ENCODE measurements at places on chromosomes 3 and 15.
A peak's percentile ranks its signal among the peaks of the same experiment; 100 is the strongest.

DNA sequence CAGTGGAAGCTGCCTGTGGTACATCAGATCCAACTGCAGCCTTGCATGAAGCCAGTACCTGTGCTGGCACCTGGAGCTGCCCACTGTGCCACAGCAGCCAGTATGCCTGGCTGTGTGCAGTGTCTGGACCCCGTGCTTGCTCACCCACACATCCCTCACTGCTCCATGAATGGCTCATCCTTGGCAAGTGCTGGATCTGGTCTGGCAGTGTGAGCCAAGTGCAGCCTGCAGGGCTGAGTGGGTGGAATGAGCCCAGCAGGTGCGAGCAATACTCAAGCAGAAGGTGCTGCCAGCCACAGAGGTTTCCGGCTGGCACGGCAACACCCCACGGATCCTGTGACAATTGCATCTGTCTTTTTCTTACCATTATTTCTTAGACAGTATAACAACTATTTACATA, 488.2 kb upstream of the ROBO2 start:
- no peak for DNase-seq

- DNase-seq, result no peak
Observed at GRCh38 chr15:56524915-56525314, 60.0 kb upstream of the MNS1 start.

DNA sequence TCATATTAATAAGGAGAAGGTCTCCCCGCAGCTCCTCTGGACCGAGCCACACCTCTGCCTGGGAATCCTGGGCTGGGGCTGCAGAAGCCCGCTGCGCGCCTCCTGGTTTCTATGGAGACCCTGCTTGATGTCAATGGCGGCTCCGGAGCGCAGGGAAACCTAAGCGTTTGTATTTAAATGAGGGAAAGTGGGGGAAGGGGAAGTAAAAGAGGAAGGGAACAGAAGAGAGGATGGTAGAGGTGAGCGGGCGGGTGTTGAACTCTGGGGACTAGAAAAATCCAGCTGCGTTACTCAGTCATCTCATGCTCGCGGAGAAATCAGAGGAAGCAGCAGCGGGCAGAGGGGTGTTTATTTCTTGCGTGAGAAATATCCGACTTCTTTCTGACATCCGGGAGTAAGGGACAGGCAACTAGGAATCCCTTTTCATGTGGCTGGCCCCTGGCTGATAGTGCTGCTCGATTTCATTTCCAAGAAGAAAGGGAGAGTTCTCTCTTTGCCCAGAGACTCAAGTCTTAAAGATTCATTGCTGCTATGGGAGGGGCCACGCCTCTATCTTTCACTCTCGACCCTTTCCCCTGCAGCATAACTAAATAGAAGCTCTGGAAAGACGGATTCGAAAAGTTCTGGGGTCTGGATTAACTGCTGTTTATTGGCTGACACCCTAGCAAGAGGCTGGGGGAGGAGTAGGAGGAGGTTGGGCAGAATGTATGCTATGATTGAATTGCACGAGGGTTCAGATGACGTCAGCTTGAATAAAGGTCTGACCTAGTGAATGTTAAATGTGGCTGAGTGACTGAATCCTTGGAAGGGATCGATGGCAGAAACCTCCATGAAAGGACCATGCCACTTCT, 110.5 kb upstream of the GAP43 start:
- DNase-seq, result no peak

- DNase-seq, result no peak
Observed at GRCh38 chr15:36784098-36784670, 204.8 kb downstream of the CDIN1 start.

- no peak for DNase-seq
Observed at GRCh38 chr15:89460048-89460447, 36.3 kb downstream of the RHCG start.

DNA sequence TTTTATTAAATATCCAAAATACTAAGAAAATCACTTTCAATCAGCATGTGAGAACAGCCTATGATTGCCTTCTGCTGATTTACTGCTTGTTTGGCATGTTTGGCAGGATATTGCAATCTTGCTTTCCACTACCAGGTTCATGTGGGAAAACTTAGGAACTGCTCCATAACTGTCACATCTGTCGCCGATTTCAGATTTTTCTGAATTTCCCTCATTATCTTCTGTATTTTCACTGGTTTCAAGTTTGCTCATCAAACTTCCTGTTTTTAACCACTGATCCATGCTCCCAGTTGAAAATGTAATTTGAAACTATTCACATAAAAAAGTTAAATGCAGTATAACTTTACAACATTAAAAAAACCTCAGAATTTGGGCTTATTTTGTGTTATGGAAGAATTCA, 93.0 kb downstream of the NFKBIZ start:
- DNase-seq, result no peak

DNA sequence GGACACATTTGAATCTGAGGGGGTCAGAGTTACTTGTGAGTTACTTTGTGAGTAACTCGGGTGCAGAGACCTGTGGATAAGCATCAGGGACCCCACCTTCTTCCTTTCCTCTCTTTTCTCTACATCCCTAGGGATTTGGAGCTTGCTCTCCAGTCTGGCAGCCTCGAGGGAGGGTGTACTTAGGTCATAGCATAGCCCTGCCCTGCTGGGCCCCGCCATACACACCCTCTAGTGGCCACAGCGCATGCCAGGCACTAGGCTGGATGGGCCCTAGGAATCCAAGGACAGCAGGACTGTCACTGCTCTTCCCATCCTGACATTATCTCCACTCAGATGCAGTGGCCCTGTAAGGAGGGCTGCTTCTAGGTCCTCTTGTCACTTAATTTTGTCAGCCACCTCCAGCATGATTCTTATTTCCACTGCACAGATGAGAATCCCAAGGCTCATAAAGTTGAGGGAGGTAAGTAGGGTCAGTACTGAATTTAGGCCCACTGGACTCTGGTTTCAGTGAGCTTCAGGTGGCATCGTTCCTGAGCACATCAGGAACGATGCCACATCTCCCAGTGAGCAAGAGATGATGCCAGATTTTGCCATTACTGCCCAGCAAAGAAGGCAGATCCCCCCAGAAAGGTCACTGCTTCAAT, 3.6 kb upstream of the SMAD6 start:
- no peak for DNase-seq

DNA sequence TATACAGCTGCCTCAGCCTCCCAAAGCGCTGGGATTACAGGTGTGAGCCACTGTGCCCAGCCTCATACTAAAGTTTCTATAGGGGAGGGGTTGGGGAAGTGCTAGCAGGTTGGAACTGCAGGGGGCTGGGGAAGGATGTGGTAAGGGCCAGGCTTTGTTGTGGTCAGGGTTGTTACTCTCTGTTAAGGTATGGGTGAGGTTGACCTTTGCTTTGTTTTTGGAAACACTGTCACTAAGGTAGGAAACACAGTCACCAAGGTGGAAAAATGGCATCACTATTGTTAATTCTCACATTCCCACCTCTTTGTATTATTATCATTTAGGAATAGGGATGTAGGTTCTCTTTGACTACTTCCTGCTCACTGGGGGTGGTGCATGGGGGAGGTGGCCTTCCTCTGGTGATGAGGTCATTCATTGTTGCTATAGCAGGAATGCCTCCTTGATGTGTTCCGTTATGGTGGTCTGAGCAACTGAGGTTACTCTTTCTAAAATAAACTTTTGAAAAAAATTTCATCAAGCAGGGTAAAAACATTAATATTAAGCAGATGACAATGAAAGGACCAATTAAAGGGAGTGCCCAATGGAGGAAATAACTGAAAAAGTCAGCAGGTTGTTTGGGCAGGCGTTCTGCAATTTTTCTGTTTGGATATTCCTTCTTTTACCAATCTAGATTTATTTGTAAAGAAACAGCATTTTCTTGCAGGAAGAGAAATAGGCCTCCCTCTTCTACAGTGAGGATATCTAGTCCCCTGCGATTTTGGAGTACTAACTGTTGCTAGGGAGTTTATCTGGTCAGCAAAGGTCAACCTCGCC, 150.5 kb downstream of the WDR76 start:
- peak; percentile 65 for DNase-seq

DNA sequence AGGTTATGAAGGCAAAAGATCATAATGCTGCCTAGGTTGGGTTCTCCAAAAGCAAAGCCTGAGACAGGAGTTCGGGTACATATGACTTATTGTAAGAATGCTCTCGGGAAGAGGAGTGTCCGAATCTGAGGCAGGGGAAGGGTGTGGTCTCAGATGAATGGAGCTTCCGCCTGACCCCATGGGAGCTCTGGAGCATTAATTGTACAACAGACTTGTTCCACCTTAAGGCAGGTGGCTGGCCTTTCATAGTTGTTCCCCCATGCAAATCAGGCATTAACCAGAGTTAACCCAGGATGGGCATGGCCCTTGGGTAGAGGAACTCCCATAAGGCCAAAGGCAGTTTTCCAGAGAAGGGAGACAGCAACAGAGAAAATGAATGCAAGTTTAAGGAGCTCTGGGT, 170.6 kb downstream of the MYRIP start:
- DNase-seq, result no peak

DNA sequence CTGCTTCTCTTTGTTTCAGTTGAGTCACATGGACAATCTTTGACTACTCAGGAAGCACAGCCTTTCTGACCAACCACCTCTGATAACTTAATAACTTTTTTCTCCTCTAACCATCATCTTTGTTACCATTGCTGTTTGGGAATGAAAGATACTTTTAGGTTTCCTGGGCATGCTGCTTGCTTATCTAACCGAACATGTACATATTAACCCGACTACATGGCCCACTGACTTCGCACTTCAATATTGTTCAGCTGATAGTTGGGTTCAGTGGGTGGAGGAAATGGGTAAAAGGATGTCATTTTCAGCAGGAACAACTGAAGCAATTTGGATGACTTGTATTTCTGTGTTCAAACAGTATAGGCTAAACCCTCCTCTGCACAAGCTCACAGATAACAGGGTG, 214.3 kb downstream of the SQOR start:
- DNase-seq, result no peak

- DNase-seq, result no peak
Observed at GRCh38 chr3:65878831-65879230, 159.9 kb downstream of the MAGI1 start.

- no peak for DNase-seq
Observed at GRCh38 chr3:191240486-191240885, 41.4 kb downstream of the OSTN start.

DNA sequence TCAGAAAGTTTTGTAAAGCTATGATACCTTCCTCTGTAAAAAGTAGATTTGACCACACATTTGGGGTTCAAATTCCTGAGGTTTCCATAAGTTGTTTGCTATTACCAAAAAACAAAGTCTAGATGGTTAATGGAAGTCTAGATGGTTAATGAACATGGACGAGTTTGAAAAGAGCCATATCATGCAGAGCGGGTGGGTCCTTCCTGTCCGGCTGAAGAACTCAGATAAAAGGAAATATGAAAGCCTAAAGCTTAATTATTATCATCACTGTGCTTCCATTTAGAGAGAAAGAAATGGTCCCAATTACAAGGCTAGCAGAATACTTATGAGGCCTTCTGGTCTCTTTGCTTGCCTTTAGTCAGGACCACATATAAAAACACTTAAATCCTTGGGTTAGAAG, 132.1 kb upstream of the SATB1 start:
- no peak for DNase-seq

- DNase-seq, result no peak
Observed at GRCh38 chr3:117617906-117618305, 908.3 kb downstream of the TUSC7 start.

DNA sequence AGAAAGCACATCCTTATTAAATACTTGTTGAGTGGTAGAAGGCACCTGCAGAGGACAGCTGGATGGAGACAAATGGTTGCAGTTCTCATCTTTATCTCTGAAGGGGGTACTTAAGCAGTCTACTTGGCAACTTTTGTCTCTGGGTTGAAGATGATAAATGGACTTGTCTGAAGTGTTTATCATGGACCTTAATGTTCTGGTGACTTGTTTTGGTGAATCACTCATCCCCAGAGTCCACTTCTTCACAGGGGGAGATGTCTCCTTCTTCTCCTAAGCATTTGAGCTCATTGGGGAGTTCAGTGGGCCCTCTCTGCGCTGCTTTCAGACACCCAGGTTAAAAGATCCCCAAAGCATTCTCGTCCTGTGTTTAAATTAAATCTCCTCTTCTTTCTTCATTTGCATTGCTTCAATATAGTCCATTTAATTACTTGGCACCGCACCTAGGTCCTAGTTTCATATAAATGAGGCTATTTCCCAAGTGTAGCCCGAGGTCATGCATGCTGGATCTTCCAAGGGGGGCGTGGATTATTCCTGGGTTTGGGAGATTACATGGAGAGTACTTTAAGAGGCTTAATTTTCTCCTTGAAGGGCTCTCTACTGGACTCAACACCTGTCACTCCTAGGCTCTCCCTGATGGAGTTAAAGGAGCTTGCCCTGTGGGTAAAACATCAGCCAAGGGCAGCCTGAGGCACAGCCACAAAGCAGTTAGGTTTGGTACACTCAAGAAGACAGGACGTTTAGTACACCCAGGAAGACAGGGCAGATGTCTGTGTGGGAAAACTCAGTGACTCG, 239.3 kb upstream of the C2CD4B start:
- DNase-seq, result no peak

DNA sequence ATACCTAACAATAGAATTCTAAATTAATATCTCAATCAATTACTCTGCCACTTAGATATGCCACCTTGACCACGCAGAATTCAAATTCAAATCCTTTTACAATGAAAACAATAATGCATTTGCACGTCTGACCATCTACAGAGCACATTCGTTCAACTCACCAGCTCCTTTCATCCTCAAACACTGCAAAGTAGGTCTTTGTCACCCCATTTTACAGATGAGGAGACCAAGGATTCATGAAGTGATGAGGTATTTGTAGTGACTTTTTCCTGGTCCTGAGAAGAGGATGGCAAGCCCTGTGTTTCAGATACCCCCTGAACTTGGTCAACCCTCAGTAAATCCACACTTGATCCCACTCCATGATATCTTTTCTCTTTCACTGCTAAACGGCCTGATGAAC, 42.2 kb downstream of the HES1 start:
- DNase-seq, result no peak

- DNase-seq, result no peak
Observed at GRCh38 chr3:127369356-127369935, 81.6 kb upstream of the PRR20G start.

GRCh38 chr3:138230525-138230924, 43.4 kb downstream of the ARMC8 start:
- DNase-seq, result no peak

- no peak for DNase-seq
Observed at GRCh38 chr15:66287461-66288057, 5.8 kb upstream of the DIS3L start.

DNA sequence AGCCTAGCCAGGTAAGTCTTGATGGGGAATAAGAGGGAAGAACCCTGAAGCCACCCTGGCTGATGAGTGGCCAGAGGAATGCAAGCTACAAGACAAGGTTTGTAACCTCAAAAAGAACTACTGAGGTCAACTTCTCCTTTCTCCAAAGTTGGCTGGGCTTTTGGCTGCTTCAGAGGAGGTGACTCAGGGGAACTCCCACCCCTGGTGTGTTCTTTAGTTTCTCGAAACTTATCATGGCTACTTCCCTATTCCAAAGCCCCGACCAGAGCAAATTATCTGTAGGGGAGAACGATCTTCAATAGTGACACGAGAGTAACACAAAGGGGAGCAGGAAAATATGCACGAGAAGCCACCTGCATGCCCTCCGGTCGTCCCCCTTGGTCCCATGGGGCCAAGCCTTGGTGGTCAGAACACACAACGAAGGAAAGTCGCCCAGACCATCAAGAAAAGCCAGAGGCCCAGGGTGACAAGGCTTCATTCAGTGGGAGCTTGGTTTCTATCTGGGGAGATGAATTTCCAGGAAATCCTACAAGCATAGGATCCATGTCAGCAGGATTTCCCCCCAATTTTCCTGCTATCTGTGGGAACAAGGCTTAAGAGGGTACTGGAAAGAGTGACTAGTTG, 6.5 kb upstream of the BCL2A1 start:
- DNase-seq, result no peak

GRCh38 chr3:136751316-136752171, 634 bp downstream of the STAG1 start:
- peak; percentile 54 for DNase-seq
